ENCODE measurements at places on chromosomes 12 and 14.

DNA sequence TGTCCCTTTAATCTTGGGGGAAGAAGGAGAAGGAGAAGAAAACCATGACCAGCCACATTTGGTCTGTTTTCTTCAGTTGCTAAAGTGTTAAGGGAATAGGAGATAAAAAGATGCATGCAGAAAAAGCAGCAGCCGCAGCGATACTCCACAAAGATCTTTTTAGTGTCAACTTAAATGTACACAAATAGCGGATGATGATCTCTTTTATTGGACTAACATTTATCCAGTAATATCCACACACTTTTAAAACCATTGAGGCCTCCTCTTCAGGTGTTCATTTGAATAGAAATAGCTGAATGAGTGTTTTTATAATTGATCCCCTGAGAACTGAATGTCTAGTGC, 83.5 kb downstream of the PAPOLA start:
- no peak for DNase-seq

GRCh38 chr12:132544080-132544397, 54.1 kb downstream of the FBRSL1 start:
- DNase-seq: no peak

GRCh38 chr14:101409006-101409543, 152.2 kb upstream of the DIO3 start:
- DNase-seq: no peak

- DNase-seq: peak; percentile 83
Observed at GRCh38 chr12:71865166-71865713, 25.7 kb downstream of the TBC1D15 start.

DNA sequence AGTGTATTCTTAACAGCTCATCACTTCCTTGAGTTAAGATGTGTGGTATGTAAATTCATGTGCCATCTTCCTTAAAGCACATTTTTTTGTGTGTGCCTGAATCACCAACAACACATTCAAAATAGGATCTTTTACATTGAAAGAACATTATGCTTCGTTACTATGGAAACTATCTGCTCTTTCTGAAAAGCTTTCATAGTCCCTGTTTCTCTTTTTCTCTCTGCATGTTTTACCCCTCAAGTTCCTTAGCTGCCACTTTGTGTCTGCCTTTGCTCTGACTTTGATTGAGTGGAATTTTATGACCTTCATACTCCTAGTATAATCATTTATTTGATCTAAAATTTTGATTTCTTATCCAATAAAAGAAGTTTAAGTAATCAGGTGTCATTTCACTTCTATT, 880.3 kb upstream of the FOXG1 start:
- no peak for DNase-seq

GRCh38 chr12:109773384-109774011, 59.7 kb downstream of the TRPV4 start:
- no peak for DNase-seq

GRCh38 chr14:104144911-104145825, 6.8 kb downstream of the KIF26A start:
- DNase-seq: no peak

- DNase-seq: no peak
Observed at GRCh38 chr14:83520837-83521236, 1987.2 kb upstream of the SEL1L start.

DNA sequence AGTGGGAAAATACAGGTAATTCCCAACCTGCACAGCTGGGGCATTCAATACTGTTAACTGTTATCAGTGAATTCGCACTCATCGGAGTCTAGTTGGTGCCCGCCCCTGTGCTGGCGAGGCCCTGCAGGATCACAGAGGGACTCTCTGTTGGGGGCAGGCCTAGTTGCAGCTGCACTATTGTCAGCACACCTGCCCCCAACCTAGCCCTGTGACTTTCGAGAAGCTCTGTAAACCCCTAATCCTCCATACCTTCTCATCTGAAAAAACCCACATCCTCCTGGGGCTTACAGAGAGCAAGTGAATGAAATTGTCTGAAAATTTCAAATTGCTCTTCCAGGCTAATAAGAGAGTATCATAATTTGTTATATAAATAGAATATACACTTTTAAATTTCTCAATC, 132.2 kb upstream of the NUDT4 start:
- no peak for DNase-seq
